ENCODE measurements at places on chromosomes 3 and 15. TPM values are rescaled to one million over a fixed set of nuclear protein-coding genes. Genes with fewer than 3 reads are reported as not detected.
A peak's percentile ranks its signal among the peaks of the same experiment; 100 is the strongest.

DNA sequence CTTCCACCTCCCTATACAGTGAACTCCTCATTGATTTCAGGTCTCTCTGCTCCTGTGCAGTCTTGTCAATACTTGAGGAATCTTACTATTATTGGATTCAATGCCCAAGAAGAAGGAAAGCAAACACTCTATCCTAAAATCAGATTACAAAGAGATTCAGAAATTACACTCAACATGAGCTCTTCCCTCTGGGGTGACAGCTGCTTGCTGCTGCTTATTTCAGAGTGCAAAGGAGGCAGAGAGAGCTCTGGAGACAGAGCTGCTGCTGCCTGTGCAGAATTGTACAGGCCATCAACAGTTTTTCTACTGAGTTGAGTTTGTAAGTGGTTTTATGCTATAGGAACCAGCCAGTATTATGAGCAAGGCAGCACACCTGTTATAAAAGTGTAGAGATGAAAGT, 7.1 kb downstream of the RYR3 start:
- DNase-seq, result no peak

DNA sequence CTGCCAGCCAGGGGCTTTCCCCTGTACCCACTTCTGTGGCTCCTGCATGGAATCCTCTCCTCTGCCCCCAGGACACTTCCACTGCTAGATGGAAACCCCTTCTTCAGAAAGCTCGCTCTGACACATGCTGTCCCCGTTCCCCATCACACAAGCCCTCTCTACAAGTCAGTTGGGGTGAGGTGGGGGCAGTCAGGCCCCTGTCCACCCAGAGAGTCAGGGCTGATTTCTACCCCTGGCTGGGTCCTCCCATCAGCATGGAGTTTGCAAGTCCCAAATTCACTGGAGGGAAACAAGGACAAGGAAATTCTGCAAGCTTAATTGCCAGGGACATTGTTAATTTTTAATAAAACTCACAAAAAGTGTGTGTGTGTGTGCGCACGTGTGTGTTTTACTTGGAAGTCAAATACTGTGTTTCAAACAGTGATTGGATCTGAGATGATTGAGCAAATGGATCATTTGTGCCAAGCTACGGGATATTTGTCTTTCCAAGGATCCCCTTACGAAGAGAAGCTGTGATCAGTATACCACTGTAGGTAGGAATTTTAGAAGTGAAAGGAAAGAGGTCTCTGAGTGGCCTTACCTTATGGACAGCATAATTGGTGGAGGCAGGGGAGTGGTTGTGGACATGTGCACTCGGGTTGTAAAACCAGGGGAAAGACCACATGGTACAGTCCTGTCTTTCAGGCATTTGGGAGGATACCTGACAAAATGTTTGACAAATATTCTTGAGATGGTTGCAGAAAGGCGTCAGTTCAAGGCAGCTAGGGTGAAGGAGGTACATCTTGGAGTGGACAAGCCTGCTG, 1.5 kb upstream of the AMOTL2 start:
- DNase-seq, result no peak

PLA2G4E gene
- 0.06 TPM for total RNA-seq

- no peak for DNase-seq
Measured at GRCh38 chr3:176321099-176321498, 876.2 kb downstream of the TBL1XR1 start.

GRCh38 chr3:141796889-141797781, 33.9 kb downstream of the GRK7 start:
- DNase-seq, result peak; percentile 82

DNA sequence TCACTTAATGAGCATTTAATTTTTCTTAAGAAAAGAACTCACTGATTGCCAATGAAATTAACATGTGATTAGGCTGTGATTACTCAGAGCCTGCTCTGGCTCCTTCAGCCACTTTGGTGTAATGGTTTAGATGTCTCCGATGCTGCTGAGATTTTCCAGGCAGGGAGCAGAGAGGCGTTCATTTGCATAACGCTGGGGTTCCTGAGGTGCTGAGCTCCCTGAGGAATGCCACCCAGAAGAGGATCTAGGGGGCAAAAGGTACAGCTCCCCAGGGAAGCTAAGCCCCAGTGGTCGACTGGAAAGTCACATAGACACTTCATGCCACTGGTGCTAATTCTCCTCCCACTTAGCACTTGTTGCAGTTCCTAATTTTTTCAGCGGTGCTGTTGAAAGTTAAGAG, 119.5 kb downstream of the USP13 start:
- DNase-seq, result peak; percentile 19

DNA sequence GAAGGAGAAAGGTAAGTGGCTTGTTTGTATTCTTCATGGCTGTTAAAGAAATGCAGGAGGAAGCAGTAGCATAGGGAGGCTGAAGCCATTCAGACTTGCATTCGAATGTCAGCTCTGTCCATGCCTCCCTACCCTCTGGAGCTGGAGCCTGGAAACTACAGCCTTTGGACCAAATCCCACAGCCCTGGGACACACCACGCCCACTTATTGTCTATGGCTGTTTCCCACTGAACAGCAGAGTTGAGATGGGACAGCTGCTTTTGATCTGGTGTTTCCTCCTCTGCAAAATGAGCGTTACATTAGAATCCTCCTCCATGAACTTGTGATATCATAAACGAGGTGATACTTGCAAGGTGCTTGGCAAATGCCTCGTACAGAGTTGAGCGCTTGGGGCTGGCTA, 3.6 kb downstream of the FAM107A start:
- DNase-seq, result peak; percentile 65

DNA sequence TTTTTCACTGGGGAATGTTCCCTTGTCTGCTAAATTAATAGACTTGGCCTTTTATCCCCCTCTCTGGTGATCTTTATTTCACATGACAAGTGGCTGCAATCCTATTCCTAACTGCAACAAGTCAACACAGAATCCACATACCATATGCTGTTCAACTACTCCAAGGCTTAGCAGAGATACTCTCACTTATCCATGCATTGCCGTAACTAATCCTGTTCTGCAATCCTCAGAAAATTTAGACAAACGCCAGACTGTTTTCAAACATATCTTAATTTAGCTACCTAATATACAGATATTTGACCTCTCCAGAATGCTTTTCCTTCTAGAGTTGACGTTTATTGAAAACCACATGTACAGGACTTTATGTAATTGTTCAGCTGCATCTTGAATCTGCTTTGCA, 37.9 kb downstream of the EID1 start:
- no peak for DNase-seq

GRCh38 chr3:25495726-25496253, 67.7 kb downstream of the RARB start:
- DNase-seq, result no peak

SLC22A13 gene
- 0.07 TPM for total RNA-seq
